ENCODE measurements at places on chromosomes 4 and X.

DNA sequence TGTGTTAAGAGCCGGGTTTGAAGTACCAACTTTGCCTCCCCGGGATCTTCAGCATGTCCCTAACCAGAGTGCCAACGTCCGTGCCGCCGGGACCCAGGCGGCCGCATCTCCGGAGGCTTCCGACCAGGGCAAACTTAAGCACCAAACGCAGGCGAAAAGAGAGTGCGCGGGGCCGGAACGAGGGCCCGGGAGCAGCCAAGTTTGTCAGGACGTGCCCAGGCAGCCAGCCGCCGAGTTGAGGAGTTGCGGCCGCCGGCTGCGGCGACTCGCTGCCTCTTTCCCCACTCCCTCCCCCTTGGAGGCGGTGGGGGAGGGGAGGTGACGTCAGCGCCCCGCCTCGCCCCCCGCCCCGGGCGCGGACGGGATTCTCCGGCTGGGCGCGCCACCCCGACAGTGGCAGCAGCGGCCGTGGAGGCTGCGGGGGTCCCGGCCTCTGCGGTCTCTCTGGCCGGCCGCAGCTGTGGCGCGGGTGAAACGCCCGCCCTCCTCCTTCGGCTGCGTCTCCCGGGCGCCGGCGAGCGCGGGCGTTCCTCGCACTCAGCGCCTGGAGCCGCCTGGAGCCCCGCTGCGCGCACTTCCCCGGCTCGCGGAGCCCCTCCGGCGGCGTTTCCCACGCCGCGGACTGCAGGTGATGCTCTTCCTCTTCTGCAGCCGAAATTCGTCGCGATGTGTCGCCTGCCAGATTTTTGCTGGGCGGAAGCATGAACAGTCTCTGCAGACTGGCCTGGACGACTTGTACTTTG, 2.9 kb upstream of the FAT1 start:
- H3K4me1 ChIP-seq: no peaks in the 10 kb centered on the region
- no peaks in the 10 kb centered on the region for H3K27me3 ChIP-seq
- H3K27ac ChIP-seq: peak overlapping the region; percentile 89
- H3K4me3 ChIP-seq: peak overlapping the region; percentile 74
- H3K36me3 ChIP-seq: no peaks in the 10 kb centered on the region

- no peaks in the 10 kb centered on the region for H3K4me1 ChIP-seq
- no peaks in the 10 kb centered on the region for H3K36me3 ChIP-seq
- no peak overlapping the region for H3K27ac ChIP-seq
- no peak overlapping the region for H3K4me3 ChIP-seq
- no peak for DNase-seq
These were observed 63.5 kb upstream of the TENM3 start for GRCh38 chr4:182179751-182180150.

GRCh38 chr4:101527188-101527587, 179.9 kb upstream of the PPP3CA start:
- H3K4me1 ChIP-seq: no peaks in the 10 kb centered on the region
- no peak overlapping the region for H3K27ac ChIP-seq
- no peaks in the 10 kb centered on the region for H3K27me3 ChIP-seq
- no peaks in the 10 kb centered on the region for H3K36me3 ChIP-seq

GRCh38 chr4:39559626-39560025, 32.4 kb upstream of the UGDH start:
- H3K36me3 ChIP-seq: no peaks in the 10 kb centered on the region
- DNase-seq: no peak
- H3K27me3 ChIP-seq: no peaks in the 10 kb centered on the region
- peaks cover 5% of the 10 kb centered on the region for H3K4me1 ChIP-seq

DNA sequence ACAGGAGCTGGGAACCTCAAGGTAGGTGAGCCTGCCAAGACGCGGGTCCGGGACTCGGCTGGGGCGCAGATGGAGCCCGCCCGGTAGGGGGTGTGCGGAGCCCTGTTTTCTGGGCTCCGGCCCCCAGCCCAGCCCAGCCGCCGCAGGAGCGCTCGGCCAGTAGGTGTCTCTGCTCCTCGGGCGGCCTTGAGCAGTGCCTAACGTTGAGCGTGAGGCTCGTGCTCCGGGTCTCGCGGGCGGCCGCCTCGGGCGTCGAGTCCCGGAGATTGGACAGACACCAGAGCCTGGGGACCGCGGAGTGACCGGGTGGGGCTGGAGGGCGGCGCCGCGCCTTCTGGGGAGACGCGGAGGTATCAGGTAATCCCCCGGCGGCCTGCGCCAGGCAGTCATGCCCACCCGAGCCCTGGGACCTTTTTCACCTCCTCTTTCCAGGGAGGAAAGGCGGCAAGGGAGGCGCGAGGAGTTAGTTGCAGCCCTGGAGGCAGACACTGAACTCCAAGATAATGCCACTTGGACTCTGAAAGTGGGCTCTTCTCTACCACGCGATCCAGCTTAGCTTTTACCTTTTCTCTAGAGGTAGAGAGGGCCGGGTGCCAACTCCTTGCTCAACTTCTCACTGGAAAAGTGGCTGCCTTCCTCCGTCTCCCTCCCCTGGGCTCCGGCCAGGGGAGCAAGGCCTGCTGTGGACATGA, 14.5 kb upstream of the FGG start:
- H3K36me3 ChIP-seq: no peaks in the 10 kb centered on the region
- H3K4me3 ChIP-seq: peak overlapping the region; percentile 24
- H3K4me1 ChIP-seq: no peaks in the 10 kb centered on the region
- no peaks in the 10 kb centered on the region for H3K27me3 ChIP-seq

- no peak for DNase-seq
- H3K4me3 ChIP-seq: no peak overlapping the region
- H3K4me1 ChIP-seq: no peaks in the 10 kb centered on the region
- H3K36me3 ChIP-seq: no peaks in the 10 kb centered on the region
These were observed 435 bp downstream of the DCX start for GRCh38 chrX:111411557-111411956.

- H3K36me3 ChIP-seq: no peaks in the 10 kb centered on the region
- H3K4me3 ChIP-seq: no peak overlapping the region
- H3K4me1 ChIP-seq: no peaks in the 10 kb centered on the region
- no peak overlapping the region for H3K27ac ChIP-seq
- H3K27me3 ChIP-seq: no peaks in the 10 kb centered on the region
These were observed 247.8 kb downstream of the GRID2 start for GRCh38 chr4:92551616-92552015.

DNA sequence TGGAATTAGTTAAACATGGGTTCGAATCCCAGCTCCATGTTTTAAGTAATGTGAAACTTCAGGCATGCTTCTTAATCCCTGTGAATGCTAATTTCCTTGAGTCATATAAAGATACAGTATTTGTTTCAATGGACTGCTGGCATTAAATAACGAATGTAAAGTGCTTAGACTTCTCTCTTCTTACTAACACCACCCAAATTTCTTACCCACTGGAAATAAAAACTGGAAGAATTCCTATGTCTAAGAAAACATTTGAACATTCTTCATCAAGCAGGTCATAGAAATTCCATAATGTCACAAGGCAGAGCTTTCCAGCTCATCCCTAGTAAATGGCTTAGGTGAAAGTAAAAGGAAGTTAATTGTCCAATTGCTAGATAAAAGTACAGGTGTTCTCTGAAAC, 172.5 kb downstream of the ANK2 start:
- H3K27ac ChIP-seq: no peak overlapping the region
- no peaks in the 10 kb centered on the region for H3K4me1 ChIP-seq
- no peaks in the 10 kb centered on the region for H3K27me3 ChIP-seq
- no peak overlapping the region for H3K4me3 ChIP-seq
- no peaks in the 10 kb centered on the region for H3K36me3 ChIP-seq

GRCh38 chrX:140804292-140804691, 94.7 kb downstream of the LINC00632 start:
- no peaks in the 10 kb centered on the region for H3K36me3 ChIP-seq
- DNase-seq: no peak
- H3K4me1 ChIP-seq: no peaks in the 10 kb centered on the region
- no peaks in the 10 kb centered on the region for H3K27me3 ChIP-seq

GRCh38 chr4:31947101-31947500, 1226.9 kb downstream of the PCDH7 start:
- no peaks in the 10 kb centered on the region for H3K36me3 ChIP-seq
- H3K27ac ChIP-seq: no peak overlapping the region
- no peaks in the 10 kb centered on the region for H3K4me1 ChIP-seq
- no peak for DNase-seq
- no peak overlapping the region for H3K4me3 ChIP-seq

GRCh38 chrX:45001048-45001447, 128.1 kb downstream of the KDM6A start:
- DNase-seq: peak; percentile 4
- no peak overlapping the region for H3K4me3 ChIP-seq
- H3K27ac ChIP-seq: no peak overlapping the region
- no peaks in the 10 kb centered on the region for H3K4me1 ChIP-seq
- H3K27me3 ChIP-seq: no peaks in the 10 kb centered on the region

- no peaks in the 10 kb centered on the region for H3K4me1 ChIP-seq
- no peak overlapping the region for H3K27ac ChIP-seq
- no peaks in the 10 kb centered on the region for H3K27me3 ChIP-seq
- no peak overlapping the region for H3K4me3 ChIP-seq
- no peaks in the 10 kb centered on the region for H3K36me3 ChIP-seq
- no peak for DNase-seq
These were observed 336.2 kb downstream of the MID1IP1 start for GRCh38 chrX:39137363-39137954.

DNA sequence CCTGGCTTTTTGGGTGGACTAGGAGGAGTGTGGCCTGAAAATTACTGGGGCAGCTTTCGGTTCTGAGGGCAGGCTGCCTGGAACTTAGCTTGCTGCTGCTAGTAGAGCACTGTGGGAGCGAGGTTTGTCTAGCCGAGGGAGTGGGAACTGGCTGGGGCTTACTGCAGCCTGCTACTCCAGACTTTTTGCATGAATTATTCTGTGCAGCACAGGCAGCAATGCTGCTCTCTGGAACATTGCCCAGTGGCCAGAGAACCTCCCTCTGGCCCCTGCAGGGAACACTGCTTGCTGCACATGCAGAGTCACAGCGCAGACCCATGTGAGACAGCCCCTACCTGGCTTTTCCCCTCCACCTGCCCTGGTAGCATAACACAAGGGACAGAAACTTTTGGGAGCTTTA, 263.9 kb upstream of the SLITRK2 start:
- H3K4me3 ChIP-seq: no peak overlapping the region
- H3K4me1 ChIP-seq: no peaks in the 10 kb centered on the region
- no peak for DNase-seq
- H3K36me3 ChIP-seq: no peaks in the 10 kb centered on the region

DNA sequence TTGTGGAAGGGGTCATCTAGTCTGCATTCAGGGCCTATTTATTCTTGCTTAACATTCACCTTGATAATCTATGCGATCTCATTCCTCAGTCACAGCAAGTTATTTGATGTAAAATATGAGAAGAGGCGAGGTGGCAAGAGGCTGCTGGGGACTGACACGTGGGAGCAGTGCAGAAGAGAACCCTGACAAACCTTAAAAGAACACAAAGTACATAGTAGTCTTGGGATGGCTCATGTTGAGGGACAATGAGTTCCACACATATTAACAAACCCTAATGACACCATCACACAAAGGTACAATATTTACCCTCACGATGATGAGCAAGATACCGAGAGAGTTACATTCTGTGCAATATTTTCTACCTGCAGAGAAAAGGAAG, 57.5 kb downstream of the MAML3 start:
- DNase-seq: no peak
- no peaks in the 10 kb centered on the region for H3K36me3 ChIP-seq
- no peaks in the 10 kb centered on the region for H3K27me3 ChIP-seq
- H3K27ac ChIP-seq: peak overlapping the region; percentile 77
- H3K4me3 ChIP-seq: no peak overlapping the region

DNA sequence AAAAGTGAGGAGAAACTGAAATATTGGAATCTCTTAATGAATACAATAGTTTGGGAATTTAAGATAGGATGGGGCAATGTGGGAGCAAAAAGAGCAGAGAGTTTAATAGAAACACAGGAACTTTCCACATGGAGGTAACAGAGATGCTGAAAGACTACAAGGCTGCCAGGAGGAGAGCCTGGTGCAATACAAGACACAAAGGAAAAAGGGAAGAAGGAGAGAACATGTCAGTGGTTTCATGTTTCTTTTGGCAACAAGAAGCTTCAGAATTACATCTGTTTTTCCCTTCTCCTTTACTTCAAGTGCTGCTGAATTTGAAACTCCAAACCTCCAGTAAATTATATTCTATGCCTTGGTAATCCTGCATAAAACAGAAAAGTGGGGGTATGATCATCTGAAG, 474.3 kb downstream of the FAT4 start:
- no peak for DNase-seq
- H3K27ac ChIP-seq: no peak overlapping the region
- H3K36me3 ChIP-seq: no peaks in the 10 kb centered on the region
- no peak overlapping the region for H3K4me3 ChIP-seq
- no peaks in the 10 kb centered on the region for H3K27me3 ChIP-seq
- no peaks in the 10 kb centered on the region for H3K4me1 ChIP-seq

DNA sequence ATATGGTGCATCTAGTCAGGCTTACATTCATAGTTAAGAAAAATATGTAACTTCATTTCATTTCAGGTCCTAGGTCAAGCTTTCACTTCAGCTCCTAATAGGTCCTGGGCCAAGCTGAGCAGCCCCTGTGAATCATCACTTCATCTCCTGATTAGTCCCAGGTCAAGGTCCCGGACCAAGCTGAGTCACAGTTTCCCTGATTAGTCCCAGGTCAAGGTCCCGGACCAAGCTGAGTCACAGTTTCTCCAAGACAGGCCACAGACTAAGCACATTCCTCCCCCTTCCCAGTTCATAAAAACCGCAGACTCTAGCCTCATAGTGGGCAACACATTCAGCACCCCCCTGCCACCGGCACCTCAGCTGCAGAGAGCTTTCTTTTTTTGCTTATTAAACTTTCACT, 1331.8 kb downstream of the PCDH19 start:
- no peak for DNase-seq
- H3K4me1 ChIP-seq: no peaks in the 10 kb centered on the region
- no peaks in the 10 kb centered on the region for H3K36me3 ChIP-seq
- no peaks in the 10 kb centered on the region for H3K27me3 ChIP-seq

GRCh38 chr4:118346495-118346894, 6.3 kb downstream of the PRSS12 start:
- no peak overlapping the region for H3K27ac ChIP-seq
- no peak overlapping the region for H3K4me3 ChIP-seq
- peaks cover 8% of the 10 kb centered on the region for H3K27me3 ChIP-seq
- no peaks in the 10 kb centered on the region for H3K36me3 ChIP-seq

DNA sequence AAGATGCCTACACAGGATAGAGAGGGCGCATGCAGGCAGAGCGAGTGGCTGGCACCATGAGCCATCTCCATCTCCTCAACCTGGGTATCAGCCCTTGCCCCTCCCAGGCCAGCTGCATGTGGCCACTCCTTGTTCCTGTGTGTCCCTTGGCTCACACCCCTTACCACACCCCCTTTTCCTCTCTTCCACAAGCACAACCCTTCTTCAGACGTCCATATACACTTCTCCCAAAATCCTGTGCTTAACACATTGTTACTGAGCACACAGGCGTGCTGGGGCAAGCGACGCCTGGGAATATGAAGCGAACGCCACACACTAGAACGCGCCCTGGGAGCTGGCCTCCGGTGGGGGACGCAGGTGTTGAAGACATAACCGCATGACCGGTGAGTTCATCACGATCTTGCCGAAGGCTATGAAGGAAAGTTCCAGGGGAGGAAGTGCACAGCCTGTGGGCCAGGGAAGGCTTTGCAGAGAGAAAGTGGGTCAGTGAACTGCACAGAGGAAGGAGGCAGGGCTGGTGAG, 19.1 kb upstream of the KIAA0232 start:
- no peaks in the 10 kb centered on the region for H3K36me3 ChIP-seq
- H3K4me1 ChIP-seq: no peaks in the 10 kb centered on the region
- no peak overlapping the region for H3K4me3 ChIP-seq
- peak overlapping the region; percentile 30 for H3K27ac ChIP-seq
- peak; percentile 68 for DNase-seq

All from prostate gland (tissue), 2 donors.